ENCODE measurements at places on chromosomes 2 and 18. TPM values are rescaled to one million over a fixed set of nuclear protein-coding genes. Genes with fewer than 3 reads are reported as not detected.

- no peak for DNase-seq
These were observed 50.4 kb upstream of the YPEL5 start for GRCh38 chr2:30096451-30096850.

GRCh38 chr2:37886745-37887144, 38.3 kb upstream of the RMDN2 start:
- no peak for DNase-seq

The CCDC85A gene
- 0.14 TPM for total RNA-seq

- no peak for DNase-seq
These were observed 91.5 kb upstream of the NOSTRIN start for GRCh38 chr2:168710754-168711467.

The IKZF2 gene
- total RNA-seq, result 0.68 TPM

DNA sequence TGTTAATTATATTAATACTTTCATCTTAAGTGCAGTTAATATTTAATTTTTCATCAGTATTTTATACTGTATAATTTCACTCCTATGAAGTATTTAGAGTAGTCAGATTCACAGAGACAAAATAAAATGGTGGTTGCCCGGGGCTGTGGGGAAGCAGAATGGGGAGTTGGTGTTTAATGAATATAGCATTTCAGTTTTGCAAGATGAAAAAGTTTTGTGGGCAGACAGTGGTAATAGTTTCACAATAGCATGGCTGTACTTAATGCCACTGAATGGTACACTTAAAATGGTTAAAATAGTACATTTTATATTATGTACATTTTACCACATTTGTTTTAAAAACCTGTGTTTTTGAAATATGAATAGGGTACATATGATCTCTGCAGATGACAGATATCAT, 31.2 kb downstream of the CFAP221 start:
- DNase-seq, result no peak

DNA sequence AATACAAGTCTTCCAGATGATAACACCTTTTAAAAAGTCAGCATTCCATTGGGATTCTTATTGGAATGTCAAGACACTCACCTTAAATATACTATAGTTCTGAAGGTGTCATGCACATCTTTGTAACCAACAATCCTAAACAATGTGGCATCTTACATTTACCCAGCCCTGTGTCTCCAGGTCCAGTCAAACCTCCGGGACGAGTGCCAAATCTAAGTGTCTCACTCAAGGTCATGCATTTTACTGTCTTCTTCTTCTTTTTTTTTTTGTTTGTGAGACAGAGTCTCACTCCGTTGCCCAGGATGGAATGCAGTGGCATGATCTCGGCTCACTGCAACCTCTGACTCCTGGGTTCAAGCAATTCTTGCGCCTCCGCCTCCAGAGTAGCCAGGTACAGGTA, 206.9 kb upstream of the FAM98A start:
- no peak for DNase-seq

Data from H4 (cell line).